Stimulated activated CD4-positive, alpha-beta T cell treated with anti-CD3 and anti-CD28 coated beads, TNF-alpha, amount 100 ng/mL, for 4 hours (primary cell): ENCODE measurements at places on chromosomes 1 and 21.

GRCh38 chr1:13617108-13617507 is 33.5 kb downstream of the PDPN start:
- no peak for DNase-seq

DNA sequence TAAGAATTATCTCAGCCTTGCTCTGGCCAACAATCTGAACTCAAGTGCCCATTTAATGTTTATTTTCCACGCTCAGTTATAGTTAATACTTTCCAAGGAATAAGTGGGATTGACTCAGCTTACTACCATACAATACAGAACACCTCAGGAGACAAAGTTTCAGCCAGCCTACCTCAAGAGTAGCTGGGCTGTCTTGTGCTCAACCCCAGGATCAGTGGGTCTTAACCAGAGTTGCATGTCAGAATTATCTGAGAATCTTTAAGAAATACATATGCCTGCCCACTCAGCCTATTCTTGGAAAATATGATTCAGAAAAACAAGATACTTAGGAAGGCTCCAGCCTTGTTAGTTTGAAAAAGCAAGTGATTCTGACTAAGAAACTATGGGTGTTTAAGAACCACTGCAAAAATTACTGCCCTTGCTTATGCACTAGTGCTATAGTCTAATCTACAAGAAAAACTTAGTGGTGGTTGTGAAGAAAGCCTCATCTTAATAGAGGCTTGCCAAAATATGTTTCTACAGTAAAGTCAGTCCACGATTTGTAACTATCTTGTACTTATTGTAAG is 20.4 kb downstream of the CDC7 start:
- DNase-seq = no peak

DNA sequence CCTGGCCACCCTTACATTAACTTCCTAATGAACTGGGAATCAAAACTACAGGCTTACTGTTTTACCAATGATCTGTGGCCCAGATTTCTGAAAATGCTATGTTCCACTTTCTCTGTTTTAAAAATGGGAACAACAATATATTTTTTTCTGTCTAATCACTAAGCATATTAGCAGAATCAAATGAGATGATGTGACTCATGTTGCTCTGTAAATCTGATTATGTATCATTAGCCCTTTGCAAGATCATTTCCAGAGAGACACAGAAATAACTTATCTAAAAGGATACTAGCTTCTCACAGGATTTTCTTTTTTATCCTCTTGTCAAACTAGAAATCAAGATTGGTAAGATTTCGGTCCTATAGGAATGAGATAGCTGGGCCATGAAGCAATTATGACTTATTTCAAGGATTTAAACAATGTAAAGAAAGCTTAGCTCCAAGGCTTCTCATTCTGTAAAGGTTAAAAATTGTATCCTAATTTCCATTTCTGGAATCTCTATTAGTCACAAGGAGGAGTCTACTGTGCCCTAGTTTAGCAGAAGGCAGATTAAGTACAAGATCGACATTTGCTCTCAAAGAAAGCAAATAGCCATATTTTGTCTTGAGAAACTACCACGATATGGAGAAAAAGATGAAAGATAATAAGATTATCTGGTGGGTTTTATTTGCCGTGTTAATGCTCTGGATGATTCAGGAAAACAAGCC is 32.4 kb upstream of the CAMSAP2 start:
- no peak for DNase-seq

GRCh38 chr1:232943679-232944252 is 6.6 kb upstream of the NTPCR start:
- DNase-seq = peak; percentile 34

GRCh38 chr1:79322511-79323027 is 316.0 kb upstream of the ADGRL4 start:
- no peak for DNase-seq

- peak; percentile 64 for DNase-seq
Observed at GRCh38 chr21:45820171-45821091, 161.1 kb upstream of the COL6A1 start.

GRCh38 chr21:24714646-24715200 is 892.6 kb downstream of the MRPL39 start:
- no peak for DNase-seq

- no peak for DNase-seq
Observed at GRCh38 chr1:48644190-48644900, 132.3 kb downstream of the BEND5 start.

GRCh38 chr1:19504796-19505692 is 19.7 kb upstream of the CAPZB start:
- DNase-seq = no peak

GRCh38 chr1:45187725-45188124 is 18.7 kb downstream of the ZSWIM5 start:
- DNase-seq = no peak

- DNase-seq = no peak
Observed at GRCh38 chr21:45988366-45989347, 7.1 kb downstream of the COL6A1 start.

DNA sequence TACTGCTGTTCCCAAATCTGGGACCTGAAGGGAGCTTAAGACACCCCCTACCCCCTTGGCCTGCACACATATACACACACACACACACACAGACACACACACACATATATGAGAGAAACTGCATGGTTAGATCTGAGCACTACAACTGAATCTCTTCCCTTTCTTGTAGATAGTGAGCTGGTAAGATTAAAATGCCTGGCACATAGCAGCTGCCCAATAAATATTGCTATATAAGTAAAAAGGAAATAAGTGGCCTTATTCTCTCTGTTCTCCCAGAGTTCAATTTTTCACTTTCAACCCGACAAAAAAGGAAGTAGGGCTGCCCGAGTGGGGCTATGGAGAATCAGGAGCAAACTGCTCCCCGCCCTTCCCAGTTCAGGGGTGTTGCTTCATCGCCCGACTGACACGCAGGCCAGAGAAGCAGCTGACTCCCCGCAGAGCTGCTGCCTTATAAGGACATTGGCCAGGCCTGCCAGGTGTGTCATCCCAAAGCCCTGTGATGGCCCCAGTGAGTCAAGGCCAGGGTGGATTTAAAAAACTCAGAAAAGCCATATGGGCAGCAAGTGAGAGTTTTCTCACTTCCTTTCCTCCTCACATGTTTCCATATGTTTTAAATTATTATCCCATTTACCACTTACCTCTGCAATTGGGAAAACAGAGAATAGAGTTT is 106.5 kb upstream of the SLC44A3 start:
- no peak for DNase-seq
